ENCODE measurements at places on chromosomes 1 and 21.

- no peak for DNase-seq
Measured at GRCh38 chr1:212700892-212701819, 1.5 kb upstream of the BATF3 start.

DNA sequence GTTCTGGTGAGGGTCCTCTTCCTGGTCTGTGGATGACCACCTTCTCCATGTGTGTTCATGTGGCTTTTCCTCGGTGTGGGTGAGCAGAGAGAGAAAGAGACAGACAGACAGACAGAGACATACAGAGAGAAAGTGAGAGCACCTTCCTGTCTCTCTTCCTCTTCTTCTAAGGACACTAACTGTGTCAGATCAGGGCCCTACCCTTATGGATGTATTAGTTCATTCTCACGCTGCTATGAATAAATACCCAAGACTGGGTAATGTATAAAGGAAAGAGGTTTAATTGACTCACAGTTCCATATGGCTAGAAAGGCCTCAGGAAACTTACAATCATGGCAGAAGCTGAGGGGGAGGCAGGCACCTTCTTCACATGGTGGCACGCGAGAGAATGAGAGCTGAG is 131.5 kb upstream of the ZNF648 start:
- DNase-seq = no peak

DNA sequence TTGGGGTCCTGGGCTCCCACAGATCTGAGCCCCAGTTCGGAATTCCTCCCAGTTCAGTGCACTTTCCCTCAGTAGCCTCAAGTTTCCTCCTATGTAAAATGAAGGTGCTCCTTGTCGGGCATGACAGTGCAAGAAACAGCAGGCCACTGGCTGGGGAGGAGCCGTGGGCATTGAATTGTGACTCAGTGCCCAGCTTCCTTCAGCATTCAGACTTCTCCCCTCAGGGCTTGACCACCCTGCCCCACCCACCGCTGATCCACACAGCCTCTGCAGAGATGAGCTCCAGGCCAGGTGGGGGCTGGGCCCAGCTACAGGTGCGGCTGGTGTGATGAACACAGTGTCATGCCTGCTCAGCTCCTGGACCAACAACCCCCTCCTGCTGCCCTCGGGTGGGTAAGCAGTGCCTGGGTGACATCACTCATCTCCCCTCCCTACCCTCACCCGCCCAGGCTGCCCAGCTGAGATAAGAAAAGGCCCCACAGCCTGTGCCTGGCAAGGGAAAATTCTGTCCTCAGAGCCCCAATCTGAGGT is 4.9 kb downstream of the MOB3C start:
- DNase-seq = no peak

GRCh38 chr1:161037661-161038522 is 872 bp downstream of the TSTD1 start:
- DNase-seq = no peak

DNA sequence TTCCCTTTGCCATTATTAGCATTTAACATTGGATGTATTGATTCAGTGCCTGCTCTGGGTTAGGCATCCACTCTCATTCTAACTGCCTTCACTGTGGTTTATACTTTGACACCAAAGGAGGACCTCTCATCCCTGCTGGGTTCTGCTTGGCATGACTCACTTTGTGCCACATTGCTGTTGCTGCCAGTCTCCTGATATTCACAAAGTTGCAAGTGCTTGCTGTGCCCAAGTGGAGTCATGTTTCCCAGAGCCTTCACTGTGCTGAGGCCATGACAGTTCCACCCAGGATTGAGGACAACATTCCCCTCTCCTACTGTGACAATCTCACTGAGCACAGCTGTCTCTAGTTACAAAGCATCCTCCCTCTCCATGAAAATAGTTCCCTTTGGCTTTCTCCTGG is 519.9 kb upstream of the USP24 start:
- no peak for DNase-seq

DNA sequence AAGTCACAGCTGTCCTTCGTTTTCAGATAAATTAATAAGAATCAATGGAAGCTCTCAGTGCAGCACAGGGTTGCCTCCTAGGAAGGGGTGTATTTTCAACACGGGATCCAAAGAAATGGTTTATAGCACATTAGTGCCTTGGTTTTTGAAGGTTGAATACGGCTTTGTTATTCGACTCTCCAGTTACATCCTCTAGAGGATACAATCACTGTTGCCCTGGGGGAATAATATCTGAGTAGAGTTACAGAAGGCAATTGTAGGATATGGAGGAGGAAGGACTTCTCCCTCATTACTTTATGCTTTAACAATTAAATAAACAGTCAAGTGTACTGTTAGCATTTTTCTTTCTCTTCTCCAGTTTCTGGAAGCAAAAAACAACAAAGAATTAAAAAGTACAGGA is 14.3 kb upstream of the ZNF326 start:
- no peak for DNase-seq

- no peak for DNase-seq
Measured at GRCh38 chr1:163331116-163331515, 9.4 kb downstream of the NUF2 start.

DNA sequence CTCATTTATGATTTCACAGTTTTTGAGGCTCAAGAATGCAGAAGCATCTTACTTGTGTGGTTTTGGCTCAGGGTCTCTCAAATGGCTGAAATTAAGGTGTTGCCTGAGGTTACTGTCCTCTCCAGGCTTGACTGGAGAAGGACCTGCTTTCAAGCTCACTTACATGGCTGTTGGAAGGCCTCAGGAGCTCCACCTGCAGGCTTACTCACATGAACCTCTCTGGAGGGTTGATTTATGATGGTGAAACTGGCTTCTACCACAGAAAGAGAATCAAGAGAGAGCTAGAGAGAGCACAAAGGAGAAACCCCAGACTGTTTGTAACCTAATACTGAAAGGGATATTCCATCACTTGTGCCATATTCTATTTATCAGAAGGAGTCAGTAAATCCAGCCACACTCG is 6.2 kb upstream of the KCNK2 start:
- peak; percentile 19 for DNase-seq

GRCh38 chr1:67159233-67159632 is 7.0 kb upstream of the IL23R start:
- no peak for DNase-seq

DNA sequence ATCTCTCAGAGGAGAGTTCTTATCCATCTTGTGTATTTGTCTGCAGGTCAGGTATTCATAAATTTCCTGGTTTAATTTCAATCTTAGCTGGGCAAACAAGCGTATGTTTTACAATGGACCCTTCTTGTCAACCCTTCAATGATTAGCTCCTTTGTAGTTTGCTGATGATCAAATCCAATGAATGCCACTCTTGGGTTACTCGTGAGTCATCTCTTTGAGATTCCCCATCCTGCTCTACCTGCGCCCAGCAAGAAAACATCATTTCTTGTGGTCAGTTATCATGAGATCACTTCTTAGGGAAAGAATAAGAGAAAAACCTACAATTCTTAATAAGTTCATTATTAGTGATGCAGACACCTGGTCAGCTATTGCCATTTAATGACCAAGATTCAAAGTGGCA is 572.3 kb upstream of the PKN2 start:
- no peak for DNase-seq

DNA sequence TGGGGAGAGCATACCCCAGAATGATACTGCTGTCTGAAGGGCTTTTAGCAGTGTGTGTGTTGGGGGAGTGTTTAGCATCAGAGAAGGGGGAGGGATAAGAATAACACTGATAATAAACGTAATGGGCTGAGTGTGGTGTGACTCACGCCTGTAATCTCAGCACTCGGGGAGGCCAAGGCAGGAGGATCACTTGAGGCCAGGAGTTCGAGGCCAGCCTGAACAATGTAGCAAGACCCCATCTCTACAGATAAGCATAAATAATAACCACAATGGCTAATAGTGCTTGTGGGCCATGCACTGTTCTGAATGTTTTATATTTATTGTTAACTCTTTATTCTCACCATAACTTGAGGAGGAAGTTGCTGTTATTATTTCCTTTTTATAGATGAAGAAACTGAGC is 2.6 kb upstream of the LEFTY2 start:
- DNase-seq = no peak

- no peak for DNase-seq
Measured at GRCh38 chr1:109208836-109209463, 4.8 kb upstream of the SARS1 start.

GRCh38 chr1:223513309-223513708 is 120.1 kb downstream of the CCDC185 start:
- DNase-seq = no peak

DNA sequence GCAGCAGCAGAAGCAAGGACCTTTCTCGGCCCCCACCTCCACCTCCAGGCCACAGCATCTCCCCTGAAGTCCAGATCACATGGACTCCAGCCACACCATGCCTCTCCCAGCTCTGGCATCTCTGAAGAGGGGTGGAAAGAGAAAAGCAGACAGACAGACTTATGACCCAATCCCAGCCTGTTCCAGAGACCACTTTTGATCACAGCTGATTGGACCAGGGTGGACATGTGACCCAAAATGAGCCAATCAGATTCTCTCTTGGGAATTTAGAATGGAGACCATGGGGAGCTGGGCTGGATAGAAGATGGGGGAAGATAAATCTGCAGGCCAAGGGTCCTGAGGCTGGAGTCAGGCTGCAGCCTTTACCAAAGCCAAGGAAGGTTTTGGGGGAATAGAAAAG is 16.4 kb downstream of the HTR1D start:
- DNase-seq = no peak

DNA sequence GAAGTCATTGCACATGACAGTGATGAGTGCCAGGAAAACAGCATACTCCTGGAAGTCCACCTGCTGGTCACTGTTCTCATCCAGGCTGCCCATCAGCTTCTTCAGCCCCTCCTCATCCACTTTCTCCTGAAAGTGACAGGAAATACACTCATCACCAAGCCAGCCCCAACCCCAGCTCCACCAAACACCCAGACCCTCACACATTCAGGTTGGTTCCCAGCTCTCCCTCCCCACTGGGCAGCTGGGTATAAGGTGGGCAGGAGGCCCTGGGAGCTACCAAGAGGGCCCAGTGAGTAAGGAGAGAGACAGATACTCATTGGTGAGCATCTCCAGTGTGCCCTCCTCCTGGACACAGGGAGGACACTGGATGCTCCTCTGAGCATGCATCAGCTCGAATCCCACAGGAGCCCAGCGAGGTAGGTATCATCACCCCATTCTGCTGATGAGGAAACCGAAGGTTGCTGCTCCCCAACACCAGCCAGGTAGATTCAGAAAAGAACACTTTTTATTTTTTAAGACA is 4.1 kb downstream of the S100A2 start:
- no peak for DNase-seq

DNA sequence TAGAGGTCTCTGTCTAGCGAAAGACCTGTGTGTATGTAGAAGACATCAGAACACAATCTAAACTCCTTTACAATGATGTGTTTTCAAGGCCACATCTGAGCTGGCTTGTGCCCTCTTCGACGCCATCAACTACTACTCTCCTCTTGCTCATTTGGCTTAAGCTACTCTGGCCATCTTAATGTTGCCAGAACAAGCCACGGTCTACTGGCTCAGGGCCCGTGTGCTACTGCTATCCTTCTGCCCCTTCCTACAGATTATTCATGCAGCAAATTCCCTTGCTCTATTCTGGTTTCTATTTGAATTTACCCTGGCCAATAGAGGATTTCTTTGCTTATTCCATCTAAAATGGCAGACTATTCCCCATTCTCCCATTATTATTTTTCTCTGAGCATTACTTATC is 121.7 kb downstream of the ZZZ3 start:
- DNase-seq = no peak

GRCh38 chr1:47483651-47484050 is 45.8 kb downstream of the FOXD2 start:
- no peak for DNase-seq

- no peak for DNase-seq
Measured at GRCh38 chr1:66917476-66917875, 7.2 kb downstream of the DNAI4 start.

DNA sequence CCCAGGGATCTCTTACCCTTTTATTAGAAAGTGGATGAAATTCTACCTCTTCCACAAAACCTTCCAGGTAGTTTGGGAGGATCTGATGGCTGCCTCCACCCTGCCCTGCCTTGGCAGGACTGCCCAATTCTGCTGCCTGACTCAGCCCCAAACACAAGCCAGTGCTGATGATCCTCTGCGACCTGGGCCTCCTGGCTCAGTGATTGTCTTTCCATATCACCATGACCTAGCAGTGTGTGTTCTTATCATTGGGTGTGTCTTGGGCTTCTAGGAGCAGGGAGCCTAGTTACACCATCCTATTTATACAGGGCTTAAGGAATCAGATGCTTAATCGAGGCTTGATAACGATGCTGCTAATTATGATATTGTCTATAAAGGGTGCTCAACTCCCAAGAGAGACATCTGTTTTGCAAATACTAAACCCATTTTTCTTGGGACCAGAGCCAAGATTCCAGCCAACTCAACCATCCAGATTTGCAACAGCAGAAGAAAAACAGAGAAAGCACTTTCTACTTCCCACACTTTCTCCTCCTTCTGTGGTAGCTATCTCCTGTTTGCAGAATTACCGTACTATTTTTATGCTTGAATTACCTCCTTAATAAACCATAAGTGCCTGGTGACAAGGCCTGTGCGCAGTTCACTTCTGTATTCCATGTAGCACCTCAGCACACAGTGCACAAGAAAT is 36.5 kb upstream of the KIF21B start:
- DNase-seq = no peak

GRCh38 chr1:47002211-47002610 is 21.3 kb upstream of the CYP4X1 start:
- no peak for DNase-seq

GRCh38 chr1:178634445-178634844 is 90.6 kb upstream of the RALGPS2 start:
- DNase-seq = no peak

- no peak for DNase-seq
Measured at GRCh38 chr21:42505090-42505726, 8.4 kb upstream of the SLC37A1 start.

- no peak for DNase-seq
Measured at GRCh38 chr1:178055093-178055492, 38.8 kb upstream of the RASAL2 start.

GRCh38 chr1:22665752-22666151 is 12.7 kb downstream of the C1QB start:
- DNase-seq = no peak

DNA sequence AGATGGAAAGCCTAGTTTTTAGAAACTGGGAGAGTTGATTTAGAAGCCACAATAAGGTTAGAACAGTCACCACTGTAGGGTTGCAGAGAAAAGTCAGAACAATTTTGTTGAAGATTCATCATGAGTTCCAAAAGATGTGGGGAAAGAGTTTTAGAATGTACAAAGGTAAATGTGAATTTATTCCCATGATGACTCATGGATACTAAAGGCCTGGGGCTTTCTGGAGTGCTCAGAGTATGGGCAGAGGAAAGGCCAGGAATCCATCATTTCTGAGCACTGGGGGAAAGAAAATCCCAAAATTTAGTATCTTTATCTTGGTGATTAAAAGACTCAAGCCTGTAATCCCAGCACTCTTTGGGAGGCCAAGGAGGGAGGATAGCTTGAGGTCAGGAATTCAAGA is 17.8 kb downstream of the YBX1 start:
- no peak for DNase-seq
